ENCODE measurements at places on chromosomes 7 and 10.

GRCh38 chr10:94217411-94217810, 145.3 kb downstream of the NOC3L start:
- no peak for DNase-seq

- no peak for DNase-seq
Observed at GRCh38 chr7:102073931-102074880, 212.5 kb upstream of the SH2B2 start.

- DNase-seq, result no peak
Observed at GRCh38 chr7:84490661-84491060, 296.1 kb upstream of the SEMA3A start.

- no peak for DNase-seq
Observed at GRCh38 chr7:4763091-4763793, 12.2 kb upstream of the AP5Z1 start.

GRCh38 chr7:47153058-47153457, 428.9 kb downstream of the TNS3 start:
- DNase-seq, result no peak

- no peak for DNase-seq
Observed at GRCh38 chr10:6719561-6719960, 139.5 kb upstream of the PRKCQ start.
